Epithelial cell of proximal tubule (primary cell): ENCODE measurements at places on chromosomes 2 and 18. TPM values are rescaled to one million over a fixed set of nuclear protein-coding genes. Genes with fewer than 3 reads are reported as not detected.

LMAN2L gene
- total RNA-seq, result 13.0 and 22.3 TPM in 2 replicates

IL36RN gene
- not detected in 2 replicates for total RNA-seq

CCDC150 gene
- total RNA-seq, result 5.7 and 12.5 TPM in 2 replicates

CLEC4F gene
- total RNA-seq, result not detected in 2 replicates
